Liver (tissue), 10 donors: ENCODE measurements at places on chromosomes 5 and 9. TPM values are rescaled to one million over a fixed set of nuclear protein-coding genes. Genes with fewer than 3 reads are reported as not detected.

DNA sequence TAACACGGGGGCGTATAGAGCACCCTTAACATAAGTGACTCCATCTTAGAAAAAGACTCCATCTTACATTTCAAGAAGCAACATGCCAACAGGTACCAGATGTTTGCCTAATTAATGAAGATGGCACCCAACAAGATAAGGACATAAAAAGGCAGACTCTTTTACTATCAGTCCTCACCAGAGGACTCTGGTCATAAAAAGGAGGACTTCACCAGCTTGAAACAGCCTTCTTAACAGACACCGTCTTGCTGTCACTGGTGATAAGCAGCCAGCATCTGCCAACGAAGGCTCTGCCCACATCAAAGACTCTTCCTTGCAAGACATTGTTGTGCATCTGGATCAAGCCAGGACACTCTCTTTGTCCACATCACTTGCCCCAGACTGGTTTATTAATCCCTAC is 80.3 kb downstream of the S1PR3 start:
- no peaks in the 10 kb centered on the region for H3K36me3 ChIP-seq
- no peak overlapping the region for H3K27ac ChIP-seq
- DNase-seq, result no peak
- peaks cover 5% of the 10 kb centered on the region for H3K4me1 ChIP-seq

The NSD1 gene
- 12.8 TPM for polyA plus RNA-seq

The SLC46A2 gene
- polyA plus RNA-seq, result 0.01 TPM

- DNase-seq, result no peak
- H3K4me1 ChIP-seq, result no peaks in the 10 kb centered on the region
- H3K27ac ChIP-seq, result no peak overlapping the region
- H3K27me3 ChIP-seq, result no peaks in the 10 kb centered on the region
- no peak overlapping the region for H3K4me3 ChIP-seq
- H3K36me3 ChIP-seq, result no peaks in the 10 kb centered on the region
Observed at GRCh38 chr5:92019376-92019990, 636.4 kb upstream of the ARRDC3 start.

DNA sequence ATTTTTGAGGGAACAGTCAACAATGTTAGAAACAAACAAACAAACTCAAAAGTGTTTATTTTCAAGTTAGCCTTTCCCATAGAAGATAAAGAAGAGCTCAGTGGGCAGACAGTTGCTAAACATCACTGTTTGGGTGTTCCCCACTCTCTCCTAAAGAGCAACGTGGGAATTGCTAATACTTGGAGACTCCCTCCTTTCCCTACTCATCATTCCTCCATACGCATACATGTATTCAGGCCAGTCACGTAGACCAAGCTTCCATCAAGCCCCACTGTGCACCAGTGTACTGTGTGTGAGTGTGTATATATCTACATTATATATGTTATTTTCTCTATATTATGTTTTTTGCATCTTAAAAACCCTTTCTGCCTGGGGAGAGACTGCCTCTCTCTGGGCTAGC is 115.0 kb upstream of the EGFLAM start:
- no peaks in the 10 kb centered on the region for H3K27me3 ChIP-seq
- DNase-seq, result no peak
- no peak overlapping the region for H3K27ac ChIP-seq
- H3K4me1 ChIP-seq, result no peaks in the 10 kb centered on the region

The SPINK13 gene
- not detected for polyA plus RNA-seq

DNA sequence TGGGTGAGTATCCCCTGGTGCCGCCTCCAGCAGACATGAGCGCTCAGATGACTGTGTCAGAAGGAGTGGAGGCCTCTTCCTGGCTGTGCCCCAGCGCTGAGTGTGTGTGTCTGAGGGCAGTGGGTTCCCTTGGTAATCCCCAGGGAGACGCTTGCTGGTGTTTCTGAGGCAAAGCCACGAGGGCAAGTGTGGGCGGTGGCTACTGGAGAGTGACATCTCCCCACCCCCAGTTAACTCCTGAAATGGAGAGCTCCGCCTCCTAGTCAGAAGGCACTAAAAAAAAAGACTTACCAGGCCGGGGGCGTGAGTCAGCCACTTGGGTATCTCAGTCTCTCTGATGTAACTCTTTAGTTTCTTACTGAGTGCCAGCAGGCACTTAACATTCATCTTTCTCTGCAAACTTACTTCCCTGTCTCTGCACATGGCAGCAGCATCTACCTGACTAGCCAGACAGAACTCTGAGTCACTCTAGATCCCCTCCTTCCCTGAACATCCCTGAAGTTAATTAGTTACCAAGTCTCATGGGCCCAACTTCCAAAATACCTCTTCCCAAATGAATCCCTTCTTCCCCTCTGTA is 19.3 kb downstream of the ORM2 start:
- H3K36me3 ChIP-seq, result peaks cover 54% of the 10 kb centered on the region
- no peak for DNase-seq
- no peaks in the 10 kb centered on the region for H3K27me3 ChIP-seq
